ENCODE measurements at places on chromosomes 6 and 20.
A peak's percentile ranks its signal among the peaks of the same experiment; 100 is the strongest.

DNA sequence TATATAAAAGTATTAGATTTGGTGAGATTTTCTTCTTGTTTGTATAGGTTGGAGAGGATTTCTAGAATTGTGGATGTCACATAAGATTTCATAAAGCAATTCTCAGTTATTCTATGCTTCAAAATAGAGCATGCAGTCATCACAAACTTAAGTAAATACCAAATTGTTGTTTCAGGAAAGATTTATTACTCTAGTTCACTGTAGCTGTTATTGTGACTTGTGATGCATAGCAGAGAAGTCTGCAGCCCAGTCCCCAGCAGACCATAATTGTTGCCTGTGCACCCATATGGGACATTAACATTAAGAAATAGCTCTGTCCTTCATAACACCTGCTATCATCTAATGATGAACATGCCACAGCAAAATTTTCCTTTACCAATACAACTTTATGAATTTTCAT, 228.0 kb upstream of the FAM83B start:
- no peak for DNase-seq

DNA sequence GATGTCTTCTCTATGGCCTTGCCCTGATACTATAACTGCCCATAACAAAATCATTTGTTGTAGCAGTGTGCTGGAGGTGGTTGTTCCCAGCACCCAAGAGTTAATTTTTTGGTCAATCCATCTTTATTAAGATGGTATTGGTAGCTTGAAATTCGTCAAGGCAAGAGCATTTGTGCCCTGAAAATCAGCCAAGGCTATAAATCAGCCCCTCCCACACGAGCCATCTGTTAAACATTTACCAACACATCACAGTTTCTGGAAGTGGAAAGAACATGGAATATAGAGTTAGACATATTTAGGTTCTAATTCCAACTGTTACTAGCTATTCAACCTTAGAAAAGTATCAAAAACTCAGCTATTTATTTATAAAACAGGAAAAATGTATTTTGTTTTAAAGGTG, 888.4 kb upstream of the GJE1 start:
- DNase-seq = no peak

- no peak for DNase-seq
These were observed 88.2 kb downstream of the TCP11 start for GRCh38 chr6:35052694-35053565.

- no peak for DNase-seq
These were observed 108.4 kb downstream of the HUS1B start for GRCh38 chr6:548517-548916.

DNA sequence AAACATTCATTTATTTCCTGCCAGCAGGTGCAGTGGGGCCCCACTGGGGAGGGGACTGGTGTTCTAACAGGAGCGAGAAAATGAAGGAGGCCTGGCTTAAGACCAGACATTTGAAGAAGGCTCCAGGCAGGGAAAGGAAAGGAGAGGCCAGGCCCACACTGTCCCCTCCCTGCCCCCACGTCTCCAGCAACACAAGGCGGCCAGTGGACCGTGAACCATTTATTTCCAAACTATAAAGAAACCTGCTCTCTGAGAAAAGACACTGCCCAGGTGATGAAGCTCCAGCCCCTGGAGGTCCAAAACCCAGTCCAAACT, 41.4 kb upstream of the CDH22 start:
- DNase-seq = peak; percentile 26

GRCh38 chr6:148455225-148455624, 112.6 kb downstream of the SASH1 start:
- no peak for DNase-seq

- no peak for DNase-seq
These were observed 299.3 kb upstream of the ECI2 start for GRCh38 chr6:4434655-4435054.

DNA sequence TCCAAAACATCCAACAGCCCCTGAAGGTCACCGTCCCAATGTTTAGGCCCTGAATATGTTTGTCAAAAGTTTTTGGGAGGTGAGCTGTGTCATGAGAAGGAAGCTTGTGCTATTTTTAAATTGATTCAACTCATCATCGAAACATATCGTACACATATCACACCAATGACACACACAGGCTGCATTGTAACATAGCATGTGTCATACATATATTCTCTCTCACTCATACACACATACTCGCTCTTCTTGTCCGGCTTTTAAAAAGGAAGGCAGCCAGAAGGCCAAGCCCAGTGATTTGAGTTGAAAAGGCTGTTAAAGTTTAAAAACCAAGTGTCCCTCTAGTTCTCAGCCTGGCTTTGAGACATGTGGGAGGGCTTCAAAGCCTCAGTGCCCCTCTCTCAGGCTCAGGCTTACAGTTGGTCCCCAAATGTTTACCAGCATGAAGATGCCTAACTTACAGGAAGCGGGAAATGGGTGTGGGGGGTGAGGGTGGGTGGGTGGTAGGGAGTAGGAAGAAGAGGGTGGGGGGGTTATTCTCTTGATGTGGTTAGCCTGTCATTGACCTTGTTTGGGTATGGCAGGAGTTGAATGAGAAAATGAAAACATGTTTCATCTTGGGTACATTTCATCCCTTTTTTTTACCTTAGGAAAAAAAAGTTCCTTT, 3.3 kb upstream of the PRDM1 start:
- no peak for DNase-seq

- no peak for DNase-seq
These were observed 14.9 kb downstream of the COL21A1 start for GRCh38 chr6:56232436-56232835.

GRCh38 chr6:134802426-134803058, 147.4 kb downstream of the ALDH8A1 start:
- no peak for DNase-seq

GRCh38 chr6:17688481-17688880, 18.2 kb downstream of the NUP153 start:
- DNase-seq = no peak

DNA sequence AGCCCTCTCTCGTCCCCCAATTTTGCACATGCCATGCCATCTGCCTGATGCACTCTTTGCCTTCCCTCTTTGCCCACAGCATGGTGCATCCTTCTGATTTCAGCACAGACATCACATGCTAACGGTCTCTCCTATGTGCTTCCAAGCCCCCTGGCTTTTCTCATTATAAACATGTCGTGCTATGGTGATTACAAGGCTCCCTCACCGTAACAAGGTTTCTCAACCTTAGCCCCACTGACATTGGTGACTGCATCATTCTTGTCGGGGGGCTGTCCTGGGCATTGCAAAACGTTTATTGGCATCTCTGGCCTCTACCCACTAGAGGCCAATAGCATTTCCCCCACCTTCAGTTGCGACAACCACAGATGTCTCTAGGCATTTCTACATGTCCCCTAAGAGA, 187.2 kb downstream of the TFAP2C start:
- no peak for DNase-seq

DNA sequence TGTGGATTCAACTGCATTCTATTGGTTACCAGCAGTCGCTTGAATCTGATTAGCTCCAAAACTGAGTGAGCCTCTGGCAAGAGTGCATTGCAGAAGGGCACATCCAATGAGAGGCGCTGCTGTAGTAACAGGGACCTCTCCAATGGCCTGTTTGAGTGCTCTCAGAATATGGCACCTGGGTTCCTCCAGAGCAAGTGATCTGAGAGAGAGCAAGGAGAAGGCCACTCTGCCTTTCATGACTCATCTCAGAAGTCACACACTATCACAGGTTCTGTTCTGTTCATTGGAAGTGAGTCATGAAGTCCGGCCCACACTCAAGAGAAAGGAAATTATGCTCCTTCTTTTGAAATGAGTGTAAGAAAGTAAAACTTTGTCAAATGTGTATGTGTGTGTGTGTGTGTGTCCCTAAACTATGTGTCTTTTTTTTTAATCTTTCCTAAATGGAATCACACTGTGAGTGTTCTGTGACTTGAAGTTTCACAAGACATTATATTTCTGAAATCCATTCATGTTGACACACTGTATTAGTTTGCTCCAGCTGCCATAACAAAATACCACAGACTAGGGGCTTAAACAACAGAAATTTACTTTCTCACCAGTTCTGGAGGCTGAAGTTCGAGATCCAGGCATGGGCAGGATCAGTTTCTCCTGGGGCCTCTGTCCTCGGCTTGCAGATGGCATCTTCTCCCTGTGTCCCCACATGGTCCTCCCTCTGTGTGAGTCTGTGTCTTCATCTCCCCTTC, 138.3 kb upstream of the CDYL start:
- DNase-seq = no peak

GRCh38 chr6:51261691-51262090, 443.0 kb downstream of the TFAP2B start:
- DNase-seq = no peak

DNA sequence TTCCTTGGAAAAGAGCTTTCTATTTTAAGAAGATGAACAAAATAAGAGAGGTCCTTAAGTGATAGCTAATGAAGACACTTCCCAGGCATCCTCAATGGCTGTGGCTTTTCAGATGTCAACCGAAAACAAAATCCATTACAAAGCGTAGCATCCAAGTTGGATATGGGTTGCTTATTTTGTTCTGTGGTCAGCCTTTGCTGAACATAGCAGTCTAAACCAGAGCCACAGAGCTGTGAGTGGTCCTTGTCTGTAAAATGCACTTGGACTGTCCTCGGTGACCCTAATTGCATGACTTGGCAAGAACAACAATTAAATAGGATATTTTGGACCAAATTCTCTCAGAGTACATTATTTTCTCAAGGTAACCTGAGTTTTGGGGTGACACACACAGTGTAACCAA, 10.4 kb upstream of the BFSP1 start:
- no peak for DNase-seq

DNA sequence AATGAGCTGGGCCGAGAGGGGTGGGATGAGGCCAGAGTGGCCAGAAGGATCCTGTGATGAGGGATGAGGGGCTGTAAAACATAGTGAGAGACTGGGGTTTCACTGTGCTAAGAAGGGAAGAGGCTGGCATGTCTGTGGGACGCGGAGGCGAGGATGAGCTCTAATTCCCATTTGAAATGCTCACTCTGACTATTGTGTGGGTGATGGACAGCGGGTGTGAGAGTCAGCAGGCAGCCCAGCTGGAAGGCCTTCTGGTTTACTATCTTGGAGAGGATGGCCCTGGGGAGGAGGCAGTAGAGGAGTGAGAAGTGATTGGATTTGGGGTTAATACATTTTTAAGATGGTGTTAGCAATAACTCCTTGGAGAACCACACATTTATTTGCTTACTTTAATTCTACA, 9.5 kb upstream of the MICA start:
- no peak for DNase-seq

DNA sequence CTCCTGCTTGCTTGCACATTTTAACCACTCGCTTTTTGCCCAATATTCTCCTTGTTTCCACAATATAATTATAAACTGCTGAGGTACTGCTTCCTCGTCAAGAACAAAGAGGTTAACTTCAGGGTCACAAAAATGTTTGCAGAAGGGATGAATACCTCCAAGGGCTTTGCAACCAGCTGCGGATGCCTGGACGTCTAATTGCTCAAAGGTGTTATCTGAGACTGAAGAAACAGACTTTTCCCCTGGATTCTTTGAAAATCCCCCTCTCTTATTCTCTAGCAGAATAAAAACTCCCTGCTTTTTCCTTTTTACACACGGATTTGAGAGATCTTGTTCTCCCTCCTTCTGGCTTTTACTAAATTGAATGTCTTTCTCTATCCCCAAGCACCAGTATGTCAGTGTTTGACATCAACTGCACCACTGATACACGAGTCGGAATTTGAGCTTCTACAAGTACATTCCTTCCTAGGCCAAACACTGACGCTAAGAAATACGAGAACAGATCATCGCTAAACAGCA, 336 bp upstream of the SMPDL3A start:
- peak; percentile 66 for DNase-seq

GRCh38 chr6:38027685-38028373, 208.3 kb downstream of the ZFAND3 start:
- no peak for DNase-seq

GRCh38 chr6:35500782-35501181, 3.9 kb upstream of the TEAD3 start:
- DNase-seq = peak; percentile 65
